Osteoblast (primary cell): ENCODE measurements at places on chromosomes 6 and 20. TPM values are rescaled to one million over a fixed set of nuclear protein-coding genes. Genes with fewer than 3 reads are reported as not detected.

The TEAD3 gene
- 10.9 and 11.2 TPM in 2 replicates for total RNA-seq

The NAA20 gene
- 32.6 and 43.3 TPM in 2 replicates for total RNA-seq

The CLPSL2 gene
- total RNA-seq, result not detected in 2 replicates

The CYB5R4 gene
- 6.9 and 8.5 TPM in 2 replicates for total RNA-seq

The SUMO4 gene
- 3.5 and 3.6 TPM in 2 replicates for total RNA-seq

The TCF15 gene
- not detected in 2 replicates for total RNA-seq

The FOXS1 gene
- total RNA-seq, result under 0.01 and 0.36 TPM in 2 replicates

The ULBP2 gene
- 2.5 and 3.2 TPM in 2 replicates for total RNA-seq

The ZBTB22 gene
- 18.6 and 19.5 TPM in 2 replicates for total RNA-seq

The FLOT1 gene
- total RNA-seq, result 101 and 114 TPM in 2 replicates

The NKAIN2 gene
- under 0.01 TPM in 2 replicates for total RNA-seq

The CPNE5 gene
- total RNA-seq, result under 0.01 TPM in 1 of 2 replicates, not detected in the other

The SPAG4 gene
- total RNA-seq, result 3.2 and 4.0 TPM in 2 replicates

The HLA-DPA1 gene
- total RNA-seq, result 5.4 and 30.4 TPM in 2 replicates

The PSORS1C2 gene
- total RNA-seq, result not detected in 2 replicates

The DHX35 gene
- total RNA-seq, result 9.7 and 10.5 TPM in 2 replicates

The XRN2 gene
- total RNA-seq, result 124 and 125 TPM in 2 replicates

The TUBB2B gene
- 5.6 and 9.0 TPM in 2 replicates for total RNA-seq

The LCA5 gene
- total RNA-seq, result 9.1 and 10.1 TPM in 2 replicates

The FOXA2 gene
- total RNA-seq, result not detected in 2 replicates

The PLA2G7 gene
- 0.36 TPM in 1 of 2 replicates, not detected in the other for total RNA-seq

The NRN1 gene
- 29.5 and 56.1 TPM in 2 replicates for total RNA-seq

The SUN5 gene
- not detected in 2 replicates for total RNA-seq

The PNLDC1 gene
- 0.29 TPM in 1 of 2 replicates, not detected in the other for total RNA-seq

The MOG gene
- not detected in 2 replicates for total RNA-seq

The GRM4 gene
- 0.36 TPM in 1 of 2 replicates, not detected in the other for total RNA-seq

The OR12D3 gene
- total RNA-seq, result not detected in 2 replicates

The PRL gene
- under 0.01 TPM in 1 of 2 replicates, not detected in the other for total RNA-seq

The YWHAB gene
- 121 and 135 TPM in 2 replicates for total RNA-seq

The ZBTB46 gene
- under 0.01 and 0.36 TPM in 2 replicates for total RNA-seq

The MPIG6B gene
- total RNA-seq, result not detected in 2 replicates

The C6orf58 gene
- total RNA-seq, result under 0.01 TPM in 1 of 2 replicates, not detected in the other

The HCRTR2 gene
- total RNA-seq, result under 0.01 TPM in 1 of 2 replicates, not detected in the other

The OPRM1 gene
- not detected in 2 replicates for total RNA-seq

The CASS4 gene
- total RNA-seq, result under 0.01 TPM in 2 replicates

The PPIL6 gene
- 5.3 and 5.8 TPM in 2 replicates for total RNA-seq

The NKAPL gene
- total RNA-seq, result 1.1 and 1.2 TPM in 2 replicates

The BPIFB4 gene
- not detected in 2 replicates for total RNA-seq

The TNXB gene
- total RNA-seq, result 8.3 and 11.9 TPM in 2 replicates

The MOCS3 gene
- total RNA-seq, result 9.7 and 10.5 TPM in 2 replicates

The HLA-G gene
- not detected in 2 replicates for total RNA-seq

The TAGAP gene
- total RNA-seq, result not detected in 2 replicates

The OLIG3 gene
- not detected in 2 replicates for total RNA-seq
